ENCODE measurements at places on chromosomes 4 and X.

DNA sequence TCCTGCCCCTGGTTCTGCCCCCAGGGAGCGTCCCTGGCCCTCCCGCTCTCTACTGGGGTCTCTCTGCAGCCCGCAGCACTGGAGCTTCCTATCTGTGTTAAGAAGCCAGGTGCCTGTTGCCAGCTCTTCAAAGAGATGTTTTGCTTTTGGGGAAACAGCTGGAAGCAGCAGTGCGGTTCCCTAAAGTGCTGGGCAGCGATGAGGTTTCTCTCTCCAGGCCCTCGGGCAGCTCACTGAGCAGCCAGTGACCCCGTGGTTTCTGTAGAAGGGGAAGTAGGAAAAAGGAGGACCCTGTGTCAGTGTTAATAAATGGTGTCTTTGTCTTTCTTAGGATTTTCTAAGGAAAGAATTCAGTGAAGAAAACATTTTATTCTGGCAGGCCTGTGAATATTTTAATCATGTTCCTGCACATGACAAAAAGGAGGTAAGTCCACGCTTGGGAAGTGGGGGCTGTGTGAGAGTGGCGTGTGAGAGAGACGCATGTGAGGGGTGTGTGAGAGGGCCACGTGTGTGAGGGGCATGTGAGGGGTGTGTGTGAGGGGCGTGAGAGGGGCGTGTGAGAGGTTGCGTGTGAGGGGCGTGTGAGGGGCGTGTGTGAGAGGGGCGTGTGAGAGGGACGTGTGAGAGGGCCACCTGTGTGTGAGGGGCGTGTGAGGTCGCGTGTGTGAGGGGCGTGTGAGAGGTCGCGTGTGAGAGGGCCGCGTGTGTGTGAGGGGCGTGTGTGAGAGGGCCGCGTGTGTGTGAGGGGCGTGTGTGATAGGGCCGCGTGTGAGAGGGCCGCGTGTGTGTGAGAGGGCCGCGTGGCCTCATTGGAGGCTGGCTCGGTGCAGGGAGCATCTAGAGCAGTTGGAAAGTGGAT, 27.1 kb upstream of the HGFAC start:
- DNase-seq, result no peak

DNA sequence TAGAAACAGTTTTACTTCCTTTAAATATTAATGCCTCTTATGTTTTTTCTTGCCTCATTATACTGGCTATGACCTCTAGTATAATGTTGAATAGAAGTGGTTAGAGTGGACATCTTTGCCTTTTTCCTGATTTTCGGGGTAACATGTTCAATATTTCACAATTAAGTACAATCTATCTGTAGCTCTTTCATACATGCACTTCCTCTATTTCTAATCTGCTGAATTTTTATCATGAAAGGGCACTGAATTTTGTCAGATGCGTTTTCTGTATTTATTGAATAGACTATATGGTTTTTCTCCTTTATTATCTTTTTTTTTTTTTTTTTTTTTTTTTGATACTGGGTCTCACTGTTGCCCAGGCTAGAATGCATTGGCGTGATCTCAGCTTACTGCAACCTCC, 29.0 kb downstream of the MECP2 start:
- DNase-seq, result no peak

GRCh38 chr4:5717449-5718158, 6.6 kb downstream of the EVC start:
- no peak for DNase-seq

DNA sequence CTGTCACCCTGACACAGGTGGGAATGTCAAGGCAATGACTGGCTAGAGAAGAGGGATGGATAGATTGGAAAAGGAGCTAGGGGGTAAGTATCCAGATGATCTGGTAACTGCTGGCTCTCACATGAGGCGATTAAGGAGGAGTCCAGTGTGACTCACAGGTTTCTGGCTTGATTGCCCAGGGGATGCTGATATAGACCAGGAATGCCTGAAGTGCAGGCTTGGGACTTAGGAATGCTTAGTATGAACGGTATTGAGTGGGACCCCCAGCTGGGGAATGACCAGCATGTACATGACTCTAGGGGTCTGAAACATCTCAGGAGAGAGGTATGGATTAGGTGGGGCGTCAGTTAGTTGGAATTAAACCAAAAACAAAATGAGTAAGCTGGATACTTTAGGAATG, 65.8 kb upstream of the PRPS1 start:
- DNase-seq, result no peak

- no peak for DNase-seq
These were observed 985.6 kb upstream of the HS3ST1 start for GRCh38 chr4:12414181-12414812.

- no peak for DNase-seq
These were observed 317.2 kb downstream of the DHX15 start for GRCh38 chr4:24266951-24267722.

DNA sequence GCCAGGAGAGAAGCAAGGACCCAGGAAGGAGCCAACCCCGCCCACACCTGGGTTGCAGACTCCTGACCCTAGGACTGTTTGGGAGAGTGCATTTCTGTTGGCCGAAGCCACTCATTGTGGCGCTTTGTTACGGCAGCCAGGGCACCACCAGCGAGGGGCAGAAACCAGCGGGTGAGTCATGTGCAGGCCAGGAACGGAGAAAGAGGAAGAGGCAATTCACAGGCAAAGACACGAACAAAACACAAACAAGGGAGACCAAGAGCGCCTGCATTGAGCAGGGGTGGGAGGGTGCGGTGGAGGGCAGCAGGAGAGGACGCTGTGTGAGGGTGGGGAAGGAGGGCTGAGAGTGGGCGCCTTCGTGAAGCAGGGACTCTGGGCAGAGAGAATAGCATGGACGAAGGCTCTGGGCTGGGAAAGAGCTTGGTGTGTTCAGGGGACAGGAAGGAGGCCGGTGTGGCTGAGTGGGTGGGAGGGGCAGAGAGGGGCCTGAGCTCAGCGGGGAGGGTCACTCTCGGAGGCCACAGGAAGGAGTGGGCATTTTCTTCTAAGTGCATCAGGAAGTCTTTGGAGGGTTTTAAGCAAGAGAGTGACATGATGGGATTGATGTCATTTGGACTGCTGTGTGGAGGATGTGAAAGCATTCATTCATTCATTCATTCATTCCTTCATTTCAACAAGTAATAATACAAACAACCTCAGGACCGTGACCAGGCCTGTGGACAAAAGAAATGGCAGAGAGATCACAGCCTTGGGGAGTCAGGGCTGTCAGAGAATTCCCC, 12.2 kb upstream of the WFS1 start:
- DNase-seq, result no peak

Measured in germinal center (tissue), 1 donor.